ENCODE measurements at places on chromosomes 3 and 15. TPM values are rescaled to one million over a fixed set of nuclear protein-coding genes. Genes with fewer than 3 reads are reported as not detected.

The UROC1 gene
- not detected for total RNA-seq

The CPNE4 gene
- 0.10 TPM for total RNA-seq

The PSTPIP1 gene
- total RNA-seq, result 218 TPM

The SSR3 gene
- total RNA-seq, result 149 TPM

The CHRNA7 gene
- not detected for total RNA-seq

- no peak for DNase-seq
- H3K27ac ChIP-seq, result no peak overlapping the region
- no peaks in the 10 kb centered on the region for H3K36me3 ChIP-seq
- H3K4me1 ChIP-seq, result no peaks in the 10 kb centered on the region
Observed at GRCh38 chr15:85993116-85993515, 86.6 kb upstream of the AGBL1 start.

DNA sequence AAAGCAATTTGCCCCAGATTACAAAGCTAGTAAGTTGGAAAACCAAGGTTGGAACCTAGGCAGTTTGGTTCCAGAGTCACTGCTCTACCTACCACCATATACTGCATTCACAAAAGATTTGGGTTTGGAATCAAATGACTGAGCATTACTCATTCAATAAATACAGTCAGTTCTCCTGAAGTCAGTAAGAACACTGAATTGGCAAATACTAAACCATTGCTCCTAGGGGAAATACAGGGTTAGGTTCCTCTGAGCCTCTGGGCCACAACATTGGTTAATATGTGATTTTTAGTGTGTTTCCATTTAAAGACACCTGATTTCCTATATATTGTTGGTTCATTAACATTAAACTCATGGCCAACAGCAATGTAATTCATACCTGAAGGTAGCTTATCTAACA is 2.1 kb upstream of the EIF5A2 start:
- DNase-seq, result no peak
- peaks cover 23% of the 10 kb centered on the region for H3K4me1 ChIP-seq
- H3K27me3 ChIP-seq, result peaks cover 17% of the 10 kb centered on the region
- no peak overlapping the region for H3K27ac ChIP-seq
- peaks cover 1% of the 10 kb centered on the region for H3K36me3 ChIP-seq

DNA sequence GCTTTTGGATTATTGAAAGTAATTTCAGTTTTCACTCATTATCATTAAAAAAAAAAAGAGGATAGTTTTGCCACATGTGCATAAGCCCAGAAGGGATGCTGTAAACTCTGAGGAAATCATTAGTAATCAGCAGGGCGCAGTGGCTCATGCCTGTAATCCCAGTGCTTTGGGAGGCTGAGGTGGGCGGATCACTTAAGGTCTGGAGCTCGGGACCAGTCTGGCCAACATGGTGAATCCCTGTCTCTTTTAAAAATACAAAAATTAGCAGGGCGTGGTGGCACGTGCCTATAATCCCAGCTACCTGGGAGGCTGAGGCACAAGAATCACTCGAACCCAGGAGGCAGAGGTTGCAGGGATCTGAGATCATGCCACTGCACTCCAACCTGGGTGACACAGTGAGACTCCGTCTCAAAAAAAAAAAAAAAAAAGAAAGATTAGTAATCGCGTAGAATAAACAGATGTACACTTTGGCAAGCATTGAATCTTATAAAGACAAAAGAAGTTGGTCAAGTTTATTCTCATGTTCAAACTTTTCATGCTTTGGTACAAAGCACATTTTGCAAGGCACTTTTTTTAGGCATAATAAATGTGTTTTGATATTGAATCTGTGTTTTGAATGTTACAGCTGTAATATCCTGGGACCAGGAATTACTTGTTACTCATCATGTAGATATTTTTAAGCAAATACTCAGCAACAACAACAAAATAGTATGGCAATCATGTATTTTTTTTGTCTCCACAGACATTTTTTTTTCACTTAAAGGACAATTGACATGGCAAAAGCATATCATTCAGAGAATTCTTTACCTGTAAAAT is 93.2 kb upstream of the AGTR1 start:
- no peak overlapping the region for H3K4me3 ChIP-seq
- H3K36me3 ChIP-seq, result no peaks in the 10 kb centered on the region
- no peaks in the 10 kb centered on the region for H3K27me3 ChIP-seq
- DNase-seq, result no peak

DNA sequence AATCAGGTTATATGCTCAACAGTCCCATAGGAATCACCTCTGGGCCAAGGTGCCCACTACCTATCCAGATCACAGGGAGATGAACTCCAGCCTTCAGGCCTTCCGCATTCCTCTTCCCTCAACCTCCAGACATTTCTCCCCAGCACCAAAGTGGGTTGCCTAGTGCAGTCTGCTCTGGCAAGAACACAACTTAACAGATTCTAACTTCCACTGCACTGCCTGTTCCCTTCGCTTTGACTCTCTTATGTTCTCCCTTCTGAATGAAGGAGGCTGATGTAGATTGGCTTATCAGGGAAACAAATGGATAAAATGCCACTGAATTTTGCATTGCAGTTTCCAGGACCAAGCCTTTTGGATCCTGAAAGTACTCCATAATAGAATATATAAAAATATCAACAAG is 106.3 kb downstream of the SRGAP3 start:
- no peak for DNase-seq
- H3K27ac ChIP-seq, result no peak overlapping the region
- no peaks in the 10 kb centered on the region for H3K4me1 ChIP-seq
- no peaks in the 10 kb centered on the region for H3K36me3 ChIP-seq

GRCh38 chr15:39850436-39850835 is 67.8 kb upstream of the FSIP1 start:
- H3K36me3 ChIP-seq, result no peaks in the 10 kb centered on the region
- DNase-seq, result no peak
- H3K27me3 ChIP-seq, result peaks cover 21% of the 10 kb centered on the region
- H3K4me3 ChIP-seq, result no peak overlapping the region

GRCh38 chr15:53590380-53590779 is 169.1 kb downstream of the WDR72 start:
- DNase-seq, result no peak
- H3K27me3 ChIP-seq, result no peaks in the 10 kb centered on the region
- H3K27ac ChIP-seq, result no peak overlapping the region

DNA sequence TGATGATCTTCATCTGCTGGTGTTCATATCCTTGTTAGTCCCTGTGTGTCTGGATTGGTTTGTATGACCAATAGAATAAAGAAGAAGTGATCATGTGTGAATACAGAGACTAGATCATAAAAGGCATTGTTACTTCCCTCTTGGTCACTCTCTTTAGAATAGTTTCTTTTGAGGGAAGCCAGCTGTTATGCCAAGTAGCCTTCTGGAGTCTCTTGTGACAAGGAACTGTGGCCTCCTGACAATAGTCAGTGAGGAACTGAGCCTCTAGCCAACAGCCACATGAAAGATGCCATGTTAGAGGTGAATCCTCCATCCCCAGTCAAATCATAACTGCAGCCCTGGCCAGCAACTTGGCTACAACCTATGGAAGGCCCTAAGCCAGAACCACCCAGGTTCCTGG is 63.0 kb upstream of the SMAD3 start:
- peaks cover 2% of the 10 kb centered on the region for H3K36me3 ChIP-seq
- no peak overlapping the region for H3K4me3 ChIP-seq
- no peak overlapping the region for H3K27ac ChIP-seq
- H3K27me3 ChIP-seq, result peaks cover 14% of the 10 kb centered on the region

DNA sequence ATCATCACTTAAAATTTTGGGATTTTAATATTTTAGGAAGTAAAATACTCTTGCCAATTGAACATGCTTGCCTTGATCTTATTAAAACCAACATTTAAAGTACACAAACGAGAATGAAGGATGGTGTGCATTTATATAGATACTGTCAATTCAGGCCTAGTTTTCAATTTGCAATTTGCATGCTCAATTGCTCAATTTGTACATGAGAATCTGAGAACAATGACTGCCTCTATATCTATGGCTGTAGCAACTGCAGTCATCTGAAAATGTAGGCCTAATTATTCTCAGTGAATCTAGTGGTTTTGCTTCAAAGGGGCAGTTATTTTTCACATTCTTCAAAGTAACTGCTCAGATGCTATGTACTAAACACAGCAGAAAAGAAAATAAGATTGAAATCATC is 18.8 kb downstream of the ZBBX start:
- no peaks in the 10 kb centered on the region for H3K27me3 ChIP-seq
- DNase-seq, result no peak
- H3K36me3 ChIP-seq, result no peaks in the 10 kb centered on the region
- no peaks in the 10 kb centered on the region for H3K4me1 ChIP-seq
- H3K27ac ChIP-seq, result no peak overlapping the region

- H3K27me3 ChIP-seq, result peaks cover 5% of the 10 kb centered on the region
- DNase-seq, result no peak
- H3K27ac ChIP-seq, result no peak overlapping the region
- H3K4me1 ChIP-seq, result no peaks in the 10 kb centered on the region
- no peaks in the 10 kb centered on the region for H3K36me3 ChIP-seq
Observed at GRCh38 chr3:102143536-102143935, 291.3 kb upstream of the ZPLD1 start.

DNA sequence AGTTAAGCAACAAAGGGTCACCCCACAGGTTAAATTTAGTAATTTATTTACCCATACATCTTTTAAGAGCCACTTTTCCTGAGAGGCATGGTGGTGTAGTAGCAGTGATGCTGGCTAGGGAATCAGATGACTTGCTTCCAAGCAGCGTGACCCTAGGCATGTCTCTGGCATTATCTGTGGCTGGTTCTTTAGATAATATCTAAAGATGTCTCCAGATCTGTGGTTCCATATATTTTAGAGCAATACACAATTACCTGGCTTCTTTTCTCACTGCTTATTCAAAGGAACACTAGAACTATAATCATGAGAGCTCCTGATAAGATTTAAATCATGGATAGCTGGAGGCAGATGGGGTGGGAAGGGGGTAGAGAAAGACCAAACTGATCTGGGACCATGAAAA is 21.1 kb upstream of the MEIS2 start:
- no peaks in the 10 kb centered on the region for H3K36me3 ChIP-seq
- no peak overlapping the region for H3K4me3 ChIP-seq
- DNase-seq, result no peak
- no peaks in the 10 kb centered on the region for H3K4me1 ChIP-seq

DNA sequence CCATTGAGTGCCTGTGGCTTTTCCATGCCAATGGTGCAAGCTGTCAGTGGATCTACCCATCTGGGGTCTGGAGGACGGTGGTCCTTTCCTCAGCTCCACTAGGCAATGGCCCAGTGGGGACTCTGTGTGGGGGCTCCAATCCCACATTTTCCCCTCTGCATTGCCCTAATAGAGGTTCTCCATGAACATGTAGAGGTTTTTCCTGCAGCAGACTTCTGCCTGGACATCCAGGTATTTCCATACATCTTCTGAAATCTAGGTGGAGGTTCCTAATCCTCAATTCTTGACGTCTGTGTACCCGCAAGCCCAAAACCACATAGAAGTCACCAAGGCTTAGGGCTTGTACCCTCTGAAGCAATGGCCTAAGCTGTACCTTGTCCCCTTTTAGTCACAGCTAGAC is 703.1 kb downstream of the MCTP2 start:
- H3K4me1 ChIP-seq, result no peaks in the 10 kb centered on the region
- no peak overlapping the region for H3K27ac ChIP-seq
- no peaks in the 10 kb centered on the region for H3K27me3 ChIP-seq
- H3K36me3 ChIP-seq, result no peaks in the 10 kb centered on the region
- no peak overlapping the region for H3K4me3 ChIP-seq
